ENCODE measurements at places on chromosomes 4 and X.

GRCh38 chrX:14344172-14344940 is 185.0 kb upstream of the GLRA2 start:
- no peak for DNase-seq

DNA sequence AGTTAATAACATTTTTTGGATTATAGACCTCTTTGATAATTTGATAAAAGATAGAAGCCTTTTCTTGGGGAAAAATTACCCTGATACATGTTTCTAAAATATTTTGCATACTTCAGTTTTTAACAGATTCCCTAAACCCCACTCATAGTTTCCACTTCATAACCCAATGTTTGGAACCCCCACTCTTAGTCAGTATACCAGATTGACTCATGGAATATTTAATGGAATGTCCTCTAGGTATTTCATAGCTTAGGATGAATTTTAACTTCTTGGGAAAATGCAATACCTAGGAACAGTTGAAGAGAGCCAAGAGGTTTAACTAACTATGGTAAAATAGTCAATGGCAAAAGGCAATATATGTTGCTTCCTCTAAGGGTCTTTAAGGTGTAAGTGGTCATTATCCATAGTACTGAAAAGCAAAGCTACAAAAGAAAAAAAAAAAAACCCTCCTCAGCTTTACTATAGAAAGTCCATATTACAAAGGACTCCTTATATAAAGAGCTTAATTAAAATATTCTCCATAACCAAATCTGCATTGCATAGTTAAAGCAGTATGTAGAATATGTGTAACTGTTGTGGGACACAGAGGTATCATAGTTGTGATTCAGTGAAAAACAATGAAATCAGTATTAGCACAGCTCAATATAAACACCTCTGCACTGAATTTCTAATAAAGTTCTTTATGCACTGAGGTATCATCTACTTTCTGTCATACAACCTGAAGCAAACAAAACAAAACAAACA is 159.9 kb downstream of the PCDH7 start:
- DNase-seq = no peak

DNA sequence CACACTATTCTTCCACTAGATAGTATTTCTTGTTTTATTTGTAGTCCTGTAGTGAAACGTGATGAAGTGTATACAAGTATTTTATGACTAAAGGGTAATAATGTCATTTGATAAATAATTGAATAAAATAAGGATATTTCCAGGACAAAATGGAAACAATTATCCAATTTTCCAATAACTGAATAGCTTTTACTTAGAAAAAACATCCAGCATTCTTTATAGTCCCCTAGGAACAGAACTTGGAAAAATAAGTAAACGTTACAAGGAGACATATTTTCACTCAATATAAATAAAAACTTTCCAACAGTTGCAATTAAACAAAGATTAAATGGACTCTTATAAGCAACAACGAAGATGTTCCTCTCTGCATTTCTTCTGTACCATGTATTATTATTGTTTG is 566.0 kb downstream of the TMA16 start:
- no peak for DNase-seq

DNA sequence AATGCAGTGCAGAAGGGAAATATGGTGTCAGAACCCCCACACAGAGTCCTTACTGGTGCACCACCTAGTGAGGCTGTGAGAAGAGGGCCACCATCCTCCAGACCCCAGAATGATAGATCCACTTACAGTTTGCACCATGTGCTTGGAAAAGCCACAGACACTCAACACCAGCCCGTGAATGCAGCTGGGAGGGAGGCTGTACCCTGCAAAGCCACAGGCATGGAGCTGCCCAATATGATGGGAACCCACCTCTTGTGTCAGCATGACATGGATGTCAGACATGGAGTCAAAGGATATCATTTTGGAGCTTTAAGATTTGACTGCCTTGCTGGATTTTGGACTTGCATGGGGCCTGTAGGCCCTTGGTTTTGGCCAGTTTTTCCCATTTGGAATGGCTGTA is 34.2 kb upstream of the PGM2 start:
- no peak for DNase-seq

DNA sequence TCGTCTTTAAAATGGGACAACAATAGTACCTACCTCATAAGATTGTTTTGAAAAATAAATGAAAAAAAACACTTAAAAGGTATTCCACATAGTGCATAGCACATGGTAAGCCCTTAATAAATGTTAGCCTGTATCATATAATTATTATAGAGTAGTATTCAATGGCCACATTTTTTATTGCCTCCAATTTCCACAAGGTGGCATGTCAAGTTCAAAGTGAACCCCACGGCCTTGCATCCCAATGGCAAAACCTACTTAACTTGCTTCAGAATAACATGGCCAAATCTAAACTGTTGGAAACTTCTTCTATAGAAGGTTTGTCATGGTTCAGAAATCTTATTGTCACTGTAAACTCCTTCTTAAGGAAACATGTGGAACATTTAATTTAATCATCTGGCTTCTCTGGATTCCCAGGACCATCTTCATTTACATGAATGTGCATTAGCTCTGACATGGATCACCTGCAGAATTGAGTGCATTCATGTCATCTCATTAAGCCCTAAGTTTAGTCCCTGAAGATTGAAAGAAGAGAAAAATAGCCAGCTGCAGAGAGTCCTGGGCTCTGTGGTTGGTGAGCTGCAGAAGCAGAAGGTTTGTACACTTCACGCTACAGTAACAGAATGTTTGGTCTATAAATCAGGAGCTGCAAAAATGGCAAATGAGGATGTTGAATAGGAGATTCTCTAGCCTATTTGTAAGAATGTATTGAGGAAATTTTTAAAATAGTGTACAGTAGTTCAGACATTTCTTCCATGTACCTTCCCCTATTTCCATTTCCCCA is 61.0 kb downstream of the ANXA3 start:
- peak; percentile 45 for DNase-seq

DNA sequence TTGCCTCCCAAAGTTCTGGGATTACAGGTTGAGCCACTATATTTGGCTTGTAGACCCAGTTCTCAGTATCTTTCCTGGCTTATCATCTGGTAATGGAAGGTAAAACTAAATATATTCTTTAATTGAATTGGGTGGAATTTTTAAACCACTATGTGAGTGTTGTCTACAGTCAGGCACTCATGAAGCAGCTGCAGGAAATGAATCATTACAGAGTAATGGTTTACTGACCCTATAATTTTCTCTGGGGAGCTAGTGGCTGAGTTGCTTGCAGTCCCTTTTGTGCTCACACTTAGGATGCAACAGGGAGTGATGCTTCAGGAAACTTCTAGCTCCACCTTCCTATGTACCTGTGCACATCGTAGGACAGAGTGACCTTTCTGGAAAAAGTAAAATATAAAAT is 4.1 kb upstream of the UGT2B7 start:
- DNase-seq = no peak

DNA sequence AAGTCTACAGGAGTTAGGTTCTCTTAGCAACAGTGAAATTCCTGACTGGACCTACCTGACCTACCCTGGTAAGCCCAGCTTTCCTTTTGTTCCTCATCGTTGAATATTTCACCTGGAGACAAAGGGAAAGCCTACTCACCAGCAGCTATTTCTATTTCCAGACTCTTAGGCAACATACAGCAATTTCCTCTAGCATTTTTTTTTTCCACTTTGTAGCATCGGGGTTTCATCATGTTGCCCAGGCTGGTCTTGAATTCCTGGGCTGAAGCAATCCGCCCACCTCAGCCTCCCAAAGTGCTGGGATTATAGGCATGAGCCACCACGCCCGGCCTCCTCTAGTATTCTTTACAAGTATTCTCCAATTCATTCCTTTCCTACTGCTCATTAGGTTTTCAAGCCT is 6.8 kb upstream of the S100G start:
- no peak for DNase-seq

DNA sequence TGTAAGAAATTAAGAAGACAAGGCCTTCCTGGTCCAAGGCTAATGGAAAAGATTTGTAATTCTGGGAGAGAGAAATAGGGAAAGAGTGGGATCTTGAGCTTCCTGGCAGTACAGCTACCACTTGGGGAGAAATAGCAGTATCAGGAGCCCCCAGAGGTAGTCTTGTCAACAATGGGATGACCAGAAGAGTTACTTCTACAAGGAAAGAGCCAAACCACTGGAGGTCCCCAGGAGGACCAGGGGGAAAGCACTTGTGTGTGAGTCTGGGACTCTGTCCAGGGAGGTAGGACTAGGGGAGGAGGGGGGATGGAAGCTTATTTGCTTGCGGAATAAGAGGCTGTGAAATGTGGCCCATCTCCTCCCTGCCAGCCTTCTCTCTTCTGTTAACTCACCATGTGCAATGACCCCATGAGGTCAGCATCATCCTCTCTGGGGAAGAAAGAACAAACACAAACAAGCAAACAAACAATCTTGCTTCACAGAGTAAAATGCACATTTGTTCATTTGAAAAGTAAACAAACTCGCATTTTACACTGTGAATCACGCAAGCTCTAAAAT is 160.1 kb downstream of the STK32B start:
- DNase-seq = no peak

DNA sequence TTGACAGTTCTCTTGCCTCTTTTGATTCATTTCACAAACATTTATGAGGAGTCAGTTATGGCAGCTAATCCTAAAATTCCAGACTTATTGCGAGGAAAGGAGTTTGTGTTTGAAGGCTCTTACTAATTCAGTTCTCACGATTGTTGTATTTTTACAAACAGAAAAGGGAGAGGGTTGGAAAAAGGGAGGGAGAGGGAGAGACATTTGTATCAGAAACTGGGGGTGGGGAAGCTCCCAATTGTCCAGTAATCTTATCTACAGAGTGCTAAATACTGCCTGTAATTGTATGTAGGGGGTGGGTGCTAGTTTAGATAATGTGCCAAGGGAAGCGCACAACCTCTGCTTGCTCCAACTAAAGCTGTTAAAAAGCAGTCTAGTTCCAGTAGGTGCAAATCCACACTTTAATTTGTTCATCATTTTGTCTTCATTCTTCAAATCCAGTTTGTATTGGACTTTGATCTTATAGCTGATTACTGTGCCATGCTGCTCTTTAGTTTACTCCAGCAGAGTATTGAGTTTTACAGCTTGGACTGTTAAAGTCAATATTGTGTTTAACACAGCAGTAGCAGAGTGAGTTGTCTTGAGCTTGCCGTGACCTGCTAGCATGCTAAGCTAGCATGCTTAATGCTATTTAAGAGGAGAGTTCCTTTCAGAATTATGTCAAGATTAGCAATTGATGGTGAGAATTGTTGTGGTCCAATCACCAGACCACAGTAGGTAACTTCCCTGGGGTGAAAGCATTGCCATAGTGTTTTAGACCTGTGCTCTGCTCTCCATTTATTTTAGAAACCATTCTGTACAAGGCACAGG is 13.9 kb downstream of the FNIP2 start:
- DNase-seq = no peak

DNA sequence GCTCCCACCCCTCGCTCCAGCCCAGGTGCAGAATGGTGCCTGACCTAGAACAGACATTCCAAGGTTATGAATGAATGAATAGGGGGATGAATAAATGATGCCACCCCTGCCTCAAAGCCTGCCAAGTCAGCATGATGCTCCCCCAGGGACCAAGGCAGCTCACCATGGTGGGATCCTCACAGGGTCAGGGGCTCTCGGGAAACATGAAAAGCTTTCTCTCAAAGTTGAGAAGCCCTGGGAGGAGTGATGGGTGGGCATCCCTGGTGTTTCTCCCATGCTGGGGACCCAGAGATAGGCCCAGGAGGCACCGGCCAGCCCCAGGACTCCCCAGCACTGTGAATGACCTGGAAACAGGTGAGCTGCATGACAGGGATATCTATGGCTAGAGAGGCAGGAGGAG is 58.9 kb downstream of the HTRA3 start:
- DNase-seq = no peak

GRCh38 chr4:174066611-174067205 is 216.8 kb downstream of the FBXO8 start:
- DNase-seq = no peak

- DNase-seq = no peak
These were observed 20.2 kb downstream of the CCNG2 start for GRCh38 chr4:77177199-77177598.

GRCh38 chr4:74830928-74831327 is 36.6 kb upstream of the BTC start:
- DNase-seq = no peak

DNA sequence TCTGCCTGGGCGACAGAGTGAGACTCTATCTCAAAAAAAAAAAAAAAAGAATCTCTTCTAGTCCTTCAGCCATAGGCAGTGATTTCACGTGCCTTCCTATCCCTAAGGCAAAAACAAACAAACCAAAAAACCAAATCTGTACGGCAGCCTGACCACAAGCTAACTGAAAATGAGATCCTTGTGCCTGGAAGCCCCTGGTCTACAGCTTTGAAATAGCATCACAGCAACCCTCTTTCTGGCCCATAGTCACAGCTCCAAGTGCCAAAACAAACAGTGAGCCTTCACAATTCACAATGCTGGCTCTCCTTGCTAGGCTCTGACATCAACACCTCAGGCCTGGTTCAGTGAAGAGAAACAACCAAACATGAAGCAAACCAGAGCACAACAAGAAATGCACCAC is 46.1 kb downstream of the TMEM150C start:
- DNase-seq = no peak

GRCh38 chr4:151719956-151720334 is 40.9 kb downstream of the GATB start:
- no peak for DNase-seq
